Activated CD4-positive, alpha-beta T cell treated with anti-CD3 and anti-CD28 coated beads, Interleukin-2, amount 50 U/mL, for 48 hours (primary cell): ENCODE measurements at places on chromosomes 5 and 9.

- DNase-seq: no peak
These were observed 63.5 kb upstream of the TBC1D2 start for GRCh38 chr9:98318834-98319478.

GRCh38 chr5:95590880-95591279 is 29.0 kb upstream of the GPR150 start:
- DNase-seq: no peak

- no peak for DNase-seq
These were observed 38.0 kb downstream of the KIF24 start for GRCh38 chr9:34291023-34291422.

DNA sequence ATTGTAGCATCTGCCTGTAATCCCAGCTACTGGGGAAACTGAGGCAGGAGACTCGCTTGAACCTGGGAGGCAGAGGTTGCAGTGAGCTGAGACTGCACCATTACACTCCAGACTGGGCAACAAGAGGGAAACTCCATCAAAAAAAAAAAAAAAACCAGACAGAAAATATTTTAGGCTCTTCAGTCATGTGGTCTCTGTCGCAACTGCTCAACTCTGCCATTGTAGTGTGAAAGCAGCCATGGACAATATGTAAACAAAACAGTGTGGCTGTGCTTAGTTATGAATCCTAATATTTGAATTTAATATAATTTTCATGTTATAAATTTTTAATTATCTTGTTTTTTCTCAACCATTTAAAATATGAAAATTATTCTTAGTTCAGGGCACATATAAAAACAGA is 38.4 kb downstream of the ZFAND5 start:
- DNase-seq: no peak

DNA sequence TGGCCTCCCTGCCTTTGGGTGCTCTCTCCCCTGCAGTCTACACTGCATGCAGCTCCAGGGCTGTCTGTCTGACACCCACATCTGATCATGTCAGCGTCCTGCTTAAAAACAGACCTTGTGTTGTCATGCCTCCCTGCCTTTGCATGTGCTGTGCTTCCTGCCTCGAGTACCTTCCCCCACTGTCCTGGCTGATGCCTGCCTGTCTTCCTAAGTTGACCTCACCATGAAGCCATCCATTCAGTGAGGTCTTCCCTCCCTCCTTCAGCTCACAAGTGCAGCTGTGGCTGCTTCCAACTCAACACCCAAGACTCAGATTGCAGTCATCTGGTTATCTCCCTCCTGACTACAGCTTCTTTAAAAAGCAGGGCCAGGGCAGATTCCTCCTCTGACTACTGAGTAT is 5.5 kb downstream of the ANGPTL2 start:
- no peak for DNase-seq

DNA sequence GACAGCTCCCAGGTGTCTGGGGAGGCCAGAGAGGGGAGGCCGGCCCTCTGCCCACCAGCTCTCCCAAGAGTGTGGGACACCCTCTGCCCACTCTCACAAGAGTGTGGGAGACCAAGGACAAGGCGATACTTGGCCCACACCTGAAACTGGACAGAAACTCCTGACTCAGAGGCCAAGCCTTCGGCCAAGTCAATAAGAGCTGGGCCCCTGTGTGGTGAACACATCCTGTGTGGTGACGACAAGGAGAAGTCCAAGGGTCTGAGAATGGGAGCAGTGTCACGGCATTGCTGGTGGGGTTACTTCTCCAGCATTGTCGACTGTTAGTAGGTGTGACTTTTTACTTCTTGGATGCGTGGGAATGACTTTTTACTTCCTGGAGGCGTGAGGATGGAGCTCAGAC is 14.6 kb upstream of the F2RL1 start:
- DNase-seq: no peak

GRCh38 chr9:121601194-121601593 is 50.2 kb upstream of the DAB2IP start:
- no peak for DNase-seq

DNA sequence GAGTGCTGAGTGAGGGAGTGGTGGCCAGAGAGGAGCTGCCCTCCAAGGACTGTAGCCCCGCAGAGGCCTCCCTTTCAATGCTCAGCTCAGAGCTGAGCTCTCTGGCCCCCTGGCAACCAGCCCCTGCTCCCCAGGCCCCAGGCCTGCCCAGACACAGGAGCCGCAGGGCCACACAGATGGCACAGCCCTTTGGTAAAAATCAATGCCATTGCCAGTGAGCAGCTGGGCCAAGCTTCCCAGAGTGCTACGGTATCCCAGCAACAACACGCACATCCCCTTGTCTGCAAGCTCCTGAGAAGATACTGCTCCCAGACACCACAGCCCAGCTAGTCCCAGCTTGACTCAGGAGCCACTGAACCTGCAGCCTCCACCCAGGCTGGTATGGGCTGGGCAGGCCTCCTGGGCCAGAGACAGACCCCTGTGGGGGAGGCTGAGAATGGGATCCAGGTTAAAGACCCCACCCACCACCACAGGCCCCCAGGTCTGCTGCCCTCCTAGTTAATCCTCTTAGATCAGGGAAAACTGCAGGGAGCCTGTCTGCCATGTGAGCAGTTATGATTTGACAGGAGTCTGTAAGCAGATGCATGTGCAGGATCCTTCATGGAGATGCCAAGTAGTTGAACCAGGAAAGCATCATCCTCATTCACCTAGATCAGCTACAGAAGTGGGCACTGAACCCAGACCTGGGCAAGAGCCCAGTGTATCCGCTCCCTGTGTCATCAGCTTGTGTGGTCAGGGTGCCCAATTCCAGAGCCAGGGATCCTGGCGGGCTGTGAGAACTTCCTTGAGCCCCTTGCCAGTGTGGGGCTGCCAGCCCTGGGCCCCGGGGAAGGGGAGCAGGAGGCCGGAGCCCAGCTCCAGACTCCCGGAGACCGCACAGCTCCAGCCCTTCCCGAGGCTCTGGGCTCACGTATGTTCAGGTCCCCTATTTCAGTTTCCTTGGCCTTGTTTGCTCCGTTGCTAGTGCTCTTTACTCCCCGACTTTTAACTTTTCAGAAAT is 26.7 kb upstream of the ADAMTS2 start:
- no peak for DNase-seq

GRCh38 chr5:17148481-17148880 is 69.0 kb upstream of the BASP1 start:
- DNase-seq: no peak

DNA sequence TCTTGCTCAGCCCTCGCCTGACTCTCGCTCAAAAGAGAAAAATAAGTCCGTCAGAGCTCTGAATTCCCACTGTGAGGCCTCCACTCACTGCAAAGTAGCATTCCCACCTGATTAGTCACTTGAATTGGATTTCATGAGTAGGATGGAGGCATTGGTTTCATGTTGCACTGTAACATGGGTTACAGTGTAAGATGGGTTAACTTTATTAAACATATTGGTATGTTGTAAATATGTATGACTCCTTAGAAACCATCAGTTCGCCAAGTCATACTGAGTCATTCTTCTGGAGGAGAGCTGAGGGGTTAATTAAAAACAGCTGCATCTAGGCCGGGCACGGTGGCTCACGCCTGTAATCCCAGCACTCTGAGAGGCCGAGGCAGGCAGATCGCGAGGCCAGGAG is 93.8 kb upstream of the BNC2 start:
- DNase-seq: no peak

DNA sequence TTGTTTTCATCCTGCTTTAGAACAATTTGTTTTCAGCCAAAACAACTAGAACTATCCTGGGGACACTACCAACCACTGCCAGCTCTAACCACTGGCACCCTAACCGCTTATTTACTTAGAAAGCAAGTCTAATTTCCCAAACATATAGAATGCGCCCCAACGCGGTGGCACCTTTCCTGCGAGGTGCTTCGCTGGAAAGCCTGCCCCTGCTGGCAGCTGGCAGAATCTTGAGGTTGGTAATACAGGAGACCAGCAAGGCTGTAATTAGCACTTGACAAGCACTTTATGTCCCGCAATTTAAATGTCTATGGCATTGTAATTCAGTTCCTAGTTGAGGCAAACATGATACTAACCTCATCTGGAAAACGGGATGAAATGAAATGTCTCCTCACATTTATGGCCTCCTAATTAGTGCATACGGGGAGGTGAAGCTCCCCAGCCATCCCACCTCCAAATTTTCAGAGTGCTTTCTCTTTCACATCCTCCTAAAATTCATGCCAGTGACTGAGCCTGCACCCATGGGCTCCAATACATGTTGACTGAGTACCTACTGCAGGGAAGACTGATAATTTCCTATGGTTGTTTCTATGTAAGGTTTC is 30.4 kb downstream of the GABBR2 start:
- peak; percentile 5 for DNase-seq

- DNase-seq: no peak
These were observed 20.9 kb upstream of the ASTN2 start for GRCh38 chr9:117435630-117436261.

DNA sequence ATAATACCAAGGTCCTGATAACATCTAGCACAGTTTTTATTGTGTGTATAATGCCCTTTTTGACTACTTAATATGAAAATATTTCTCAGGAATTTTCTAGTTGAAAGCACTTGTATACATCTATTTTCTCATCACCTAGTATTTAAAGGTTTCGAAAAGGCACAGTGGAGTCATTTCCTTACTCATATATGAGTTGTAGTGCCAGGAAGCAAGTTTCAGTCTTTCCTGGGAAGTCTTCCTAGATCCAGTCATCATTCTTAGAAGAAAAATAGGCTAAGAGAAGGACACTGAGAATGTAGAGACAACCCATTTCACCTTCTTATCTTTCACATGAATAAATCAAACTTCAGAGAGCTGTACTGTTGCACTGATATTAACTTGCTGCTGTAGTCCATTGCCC is 70.2 kb downstream of the SLC25A46 start:
- DNase-seq: no peak

GRCh38 chr9:135075234-135076142 is 12.0 kb upstream of the OLFM1 start:
- no peak for DNase-seq

GRCh38 chr9:112754578-112754977 is 4.0 kb downstream of the SNX30 start:
- DNase-seq: peak; percentile 49

DNA sequence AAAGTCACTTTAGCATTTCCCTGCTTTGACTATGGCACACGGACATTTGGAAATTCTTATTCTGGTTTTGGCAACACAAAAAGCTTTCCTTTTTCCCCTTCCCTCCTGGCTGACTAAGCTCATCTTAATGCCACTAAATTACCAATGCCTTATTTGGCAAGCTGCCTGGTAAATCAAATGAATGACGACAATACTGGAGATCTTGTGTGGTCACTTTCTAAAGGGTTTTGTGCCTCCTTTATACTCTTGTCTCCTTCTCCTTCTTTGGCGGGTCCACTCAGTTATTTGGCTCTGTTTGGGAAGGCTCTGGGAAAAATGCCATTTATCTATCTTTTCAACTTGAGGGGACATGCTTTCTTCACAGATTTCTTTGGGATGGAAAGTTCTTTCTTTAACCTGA is 34.9 kb downstream of the SH3GL2 start:
- DNase-seq: no peak

DNA sequence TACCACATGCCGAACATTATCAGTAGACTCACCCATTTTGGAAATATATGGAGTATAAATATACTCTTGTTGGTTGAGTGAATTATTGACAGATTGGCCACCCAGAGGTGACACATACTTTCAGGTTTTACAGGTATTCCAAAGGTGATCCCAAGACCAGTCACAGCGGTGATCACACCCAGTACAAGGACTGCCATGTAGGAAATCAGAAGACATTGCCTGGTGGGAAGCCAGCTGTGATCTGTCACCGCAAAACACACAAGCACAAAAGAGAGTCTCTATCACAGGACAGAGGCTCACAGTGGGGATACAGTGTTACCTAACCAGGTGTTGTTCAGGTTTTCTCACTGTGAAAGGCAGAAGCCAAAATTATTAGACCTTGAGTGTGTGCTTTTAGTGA is 15.8 kb downstream of the BTF3 start:
- no peak for DNase-seq

- no peak for DNase-seq
These were observed 75.9 kb upstream of the ADAMTS19 start for GRCh38 chr5:129384193-129384592.

- DNase-seq: no peak
These were observed 95.1 kb downstream of the MED27 start for GRCh38 chr9:131984564-131984963.

GRCh38 chr9:129307227-129307970 is 129.3 kb upstream of the IER5L start:
- DNase-seq: no peak
